Left ventricle myocardium superior (tissue), 1 donor: ENCODE measurements at places on chromosomes 4 and X. TPM values are rescaled to one million over a fixed set of nuclear protein-coding genes. Genes with fewer than 3 reads are reported as not detected.

DDIT4L gene
- 0.37 TPM for total RNA-seq

BMP2K gene
- total RNA-seq: 38.7 TPM

F11 gene
- total RNA-seq: 0.52 TPM

DNA sequence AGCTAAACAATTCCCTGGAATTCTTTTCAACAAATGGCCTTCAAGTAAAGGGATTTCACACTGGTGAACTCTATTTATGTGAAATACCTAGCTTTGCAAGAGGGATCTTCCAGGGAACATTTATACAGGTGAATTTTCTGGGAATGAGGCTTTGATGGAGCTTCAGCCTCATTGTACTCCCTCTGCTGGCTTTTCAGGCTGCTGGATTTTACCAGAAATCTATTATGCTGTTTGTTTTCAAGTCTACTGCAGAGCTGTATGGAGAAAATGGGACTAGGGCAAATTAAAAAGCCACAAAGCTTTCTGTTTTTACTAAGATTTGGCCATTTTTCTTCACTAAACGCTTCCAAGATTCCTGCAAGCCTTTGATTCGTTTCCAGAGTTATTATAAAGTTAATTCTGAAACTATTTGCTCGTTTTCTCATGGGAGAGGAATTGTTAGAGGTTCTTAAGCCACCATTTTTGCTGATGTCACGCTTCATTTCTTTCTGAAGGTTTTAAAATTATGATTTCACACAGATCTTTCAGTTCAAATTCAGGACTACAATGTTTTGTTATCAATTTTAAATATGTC is 31.6 kb downstream of the KDM6A start:
- DNase-seq: no peak

GRCh38 chr4:160371446-160371845 is 1268.6 kb downstream of the RAPGEF2 start:
- no peak for DNase-seq

- DNase-seq: no peak
Measured at GRCh38 chr4:160038615-160039014, 935.7 kb downstream of the RAPGEF2 start.
